ENCODE measurements at places on chromosomes 11 and 22. TPM values are rescaled to one million over a fixed set of nuclear protein-coding genes. Genes with fewer than 3 reads are reported as not detected.

RFPL1 gene
- total RNA-seq: not detected

EFCAB6 gene
- 4.9 TPM for total RNA-seq

DNAJB7 gene
- total RNA-seq: not detected

APOL5 gene
- not detected for total RNA-seq

SAAL1 gene
- 73.4 TPM for total RNA-seq
